ENCODE measurements at places on chromosomes 3 and 15.

- DNase-seq = peak; percentile 18
These were observed 882 bp downstream of the GXYLT2 start for GRCh38 chr3:72888546-72889309.

- DNase-seq = no peak
These were observed 323.9 kb downstream of the SV2B start for GRCh38 chr15:91424001-91424400.

- no peak for DNase-seq
These were observed 27.6 kb downstream of the VIPR1 start for GRCh38 chr3:42530073-42530472.

GRCh38 chr3:134690226-134690625, 39.4 kb upstream of the KY start:
- no peak for DNase-seq

- DNase-seq = no peak
These were observed 60.0 kb downstream of the AKAP13 start for GRCh38 chr15:85440451-85440850.

- no peak for DNase-seq
These were observed 632.2 kb downstream of the MAGI1 start for GRCh38 chr3:65406470-65406869.

DNA sequence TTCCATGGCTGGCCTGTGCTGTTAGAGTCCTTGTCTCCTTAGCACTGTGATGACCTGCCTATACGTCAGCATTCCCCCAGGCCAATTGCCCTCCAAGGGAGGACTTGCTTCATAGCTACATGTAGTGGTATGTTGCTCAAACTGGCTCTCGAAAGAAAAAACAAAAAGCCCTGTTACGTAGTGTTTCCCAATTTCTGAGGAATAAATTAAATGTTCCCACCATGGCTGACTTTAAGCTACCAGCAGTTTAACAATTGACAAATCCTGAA, 54.6 kb downstream of the WNT7A start:
- DNase-seq = no peak

- DNase-seq = no peak
These were observed 47.6 kb downstream of the RAP2B start for GRCh38 chr3:153209596-153209995.

DNA sequence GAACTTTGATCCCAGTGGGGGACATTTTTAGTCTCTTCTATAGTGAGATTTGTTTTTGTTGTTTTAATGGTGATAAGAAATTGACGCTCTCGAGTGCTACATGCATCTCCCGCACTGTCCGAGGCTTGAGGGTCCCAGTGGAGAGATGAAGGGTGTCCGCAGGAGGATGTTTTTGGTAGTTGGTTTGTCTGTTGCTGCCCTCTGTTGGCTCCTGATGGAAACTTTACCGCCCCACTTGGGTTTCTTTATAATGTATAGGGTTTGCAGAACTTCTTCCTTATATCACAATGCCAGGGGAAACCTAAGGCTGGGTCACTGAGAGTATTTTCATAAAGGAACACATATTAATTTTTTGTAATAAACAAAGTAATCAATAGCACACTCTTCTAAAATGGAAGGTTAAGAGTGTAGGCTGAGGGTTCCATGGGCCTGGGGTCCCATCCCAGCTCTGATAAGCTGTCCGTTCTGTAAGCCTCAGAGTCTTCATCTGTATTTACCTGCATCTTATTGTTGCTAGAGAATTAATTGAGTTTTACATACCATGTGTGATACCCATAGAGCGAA, 185.3 kb upstream of the FEZF2 start:
- DNase-seq = peak; percentile 40

- peak; percentile 53 for DNase-seq
These were observed 73.6 kb downstream of the EEFSEC start for GRCh38 chr3:128226795-128227395.

GRCh38 chr3:186209810-186210752, 101.2 kb upstream of the ETV5 start:
- DNase-seq = no peak

DNA sequence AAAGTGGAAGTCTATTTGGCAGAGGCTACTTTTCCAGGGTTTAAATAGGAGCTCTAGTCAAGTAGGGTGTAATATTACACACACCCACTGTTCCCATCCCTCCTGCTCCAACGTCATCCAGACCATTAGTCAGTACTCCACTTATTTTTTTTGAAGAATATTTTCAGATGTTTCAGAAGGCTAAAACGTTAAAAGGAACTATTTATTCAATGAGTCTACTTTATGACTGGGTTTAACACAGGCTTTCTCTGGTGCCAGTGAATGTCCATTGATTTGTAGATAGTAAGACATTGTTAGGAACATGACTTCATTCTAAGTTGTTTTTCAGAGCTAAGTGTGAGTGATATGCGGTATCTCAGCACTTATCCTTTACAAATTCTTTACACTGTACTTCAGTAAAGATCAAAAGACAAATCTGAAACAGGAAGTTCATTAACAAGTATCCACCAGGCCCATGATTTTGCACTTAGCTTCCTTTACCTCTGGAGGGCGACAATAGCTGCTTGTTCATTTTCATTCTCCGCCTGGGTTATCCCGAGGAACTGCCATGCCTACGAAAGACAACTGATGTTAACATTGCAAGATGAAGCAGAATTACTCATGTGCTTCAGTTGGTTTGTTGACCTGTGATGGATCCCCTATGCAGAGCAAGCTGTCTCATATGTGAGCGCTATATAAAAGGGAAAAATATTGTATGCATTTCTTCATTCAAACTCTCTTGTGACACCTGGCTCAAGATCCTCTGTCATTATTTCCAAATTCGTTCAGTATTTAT, 158.7 kb downstream of the USP13 start:
- peak; percentile 79 for DNase-seq

DNA sequence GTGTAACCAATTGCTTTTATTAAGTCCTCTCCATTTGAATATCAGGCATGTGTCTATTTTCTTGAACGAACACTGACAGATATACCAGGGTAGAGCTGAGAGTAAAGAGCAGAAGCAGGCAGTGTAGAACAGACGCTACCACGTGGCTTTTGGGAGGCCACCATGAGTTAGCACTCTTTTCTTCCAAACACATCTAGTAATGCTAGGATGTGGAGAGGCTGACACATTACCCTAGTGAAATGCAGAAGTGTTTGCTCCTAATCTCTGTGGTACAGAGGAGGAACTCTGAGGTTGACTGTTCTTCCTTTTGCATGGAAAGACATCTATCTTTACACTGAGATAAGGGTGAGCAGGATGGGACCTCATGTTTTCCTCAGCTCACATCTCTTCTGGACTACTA, 216.3 kb downstream of the SATB1 start:
- DNase-seq = no peak

DNA sequence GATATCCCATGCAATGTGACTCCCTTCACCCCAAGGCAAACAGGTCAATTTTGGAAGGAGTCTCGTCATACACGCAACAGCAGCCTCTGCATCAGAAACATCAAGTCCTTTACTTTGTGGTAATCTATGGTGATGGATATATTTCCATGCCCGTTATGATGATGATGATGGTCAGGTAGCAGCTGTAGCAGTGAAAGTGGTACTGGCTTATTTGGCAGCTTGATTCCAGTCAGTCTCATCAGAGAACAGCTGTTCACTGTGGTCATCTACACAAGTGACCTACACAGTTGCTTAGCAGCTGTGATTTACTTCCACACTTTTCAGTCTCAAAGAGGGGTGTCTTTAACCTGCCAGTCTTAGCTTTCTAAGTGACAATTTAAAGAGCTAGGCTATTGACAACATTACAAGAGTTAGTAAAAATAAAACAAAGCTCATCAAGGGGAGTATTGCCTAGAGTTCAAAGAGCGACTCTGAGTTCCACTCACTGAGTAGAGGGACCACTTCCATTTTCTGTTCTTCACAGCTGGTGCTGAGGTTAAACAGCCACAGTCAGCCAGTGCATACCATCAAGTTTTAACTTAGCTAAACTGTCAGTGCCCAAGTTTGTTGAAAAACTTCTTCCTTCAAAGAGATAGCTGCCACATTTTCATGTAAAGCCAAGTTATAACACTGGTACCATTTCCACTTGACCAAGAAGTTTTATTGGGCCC, 587.4 kb upstream of the KCNMB2 start:
- no peak for DNase-seq

GRCh38 chr3:10726787-10727186, 89.2 kb upstream of the SLC6A11 start:
- DNase-seq = no peak

- DNase-seq = no peak
These were observed 72.9 kb downstream of the RIOX2 start for GRCh38 chr3:97899331-97899730.

- DNase-seq = peak; percentile 72
These were observed 152.1 kb upstream of the TBC1D5 start for GRCh38 chr3:17894434-17895060.

- no peak for DNase-seq
These were observed 30.8 kb downstream of the MDFIC2 start for GRCh38 chr3:70281663-70282062.

- DNase-seq = no peak
These were observed 678.1 kb upstream of the CCDC54 start for GRCh38 chr3:106699122-106699521.

DNA sequence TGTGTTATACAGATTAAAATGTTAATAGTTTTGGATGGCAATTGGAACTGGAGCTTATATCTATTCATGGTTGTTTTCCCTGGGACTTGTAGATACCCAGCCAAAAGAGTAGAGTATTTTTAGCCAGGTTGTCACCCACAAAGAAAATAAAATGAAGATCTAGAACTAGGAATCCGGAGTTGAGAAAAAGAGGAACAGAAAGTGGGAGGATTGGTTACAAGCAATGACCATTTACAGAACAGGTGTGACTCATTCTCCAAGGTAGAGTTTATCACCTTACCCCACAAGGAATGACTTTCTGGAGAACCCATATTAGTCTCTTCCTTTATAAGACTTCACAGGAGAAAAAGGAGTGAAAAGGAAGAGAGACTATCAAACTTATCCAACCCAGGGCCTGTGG, 99.8 kb downstream of the TMEM108 start:
- no peak for DNase-seq

DNA sequence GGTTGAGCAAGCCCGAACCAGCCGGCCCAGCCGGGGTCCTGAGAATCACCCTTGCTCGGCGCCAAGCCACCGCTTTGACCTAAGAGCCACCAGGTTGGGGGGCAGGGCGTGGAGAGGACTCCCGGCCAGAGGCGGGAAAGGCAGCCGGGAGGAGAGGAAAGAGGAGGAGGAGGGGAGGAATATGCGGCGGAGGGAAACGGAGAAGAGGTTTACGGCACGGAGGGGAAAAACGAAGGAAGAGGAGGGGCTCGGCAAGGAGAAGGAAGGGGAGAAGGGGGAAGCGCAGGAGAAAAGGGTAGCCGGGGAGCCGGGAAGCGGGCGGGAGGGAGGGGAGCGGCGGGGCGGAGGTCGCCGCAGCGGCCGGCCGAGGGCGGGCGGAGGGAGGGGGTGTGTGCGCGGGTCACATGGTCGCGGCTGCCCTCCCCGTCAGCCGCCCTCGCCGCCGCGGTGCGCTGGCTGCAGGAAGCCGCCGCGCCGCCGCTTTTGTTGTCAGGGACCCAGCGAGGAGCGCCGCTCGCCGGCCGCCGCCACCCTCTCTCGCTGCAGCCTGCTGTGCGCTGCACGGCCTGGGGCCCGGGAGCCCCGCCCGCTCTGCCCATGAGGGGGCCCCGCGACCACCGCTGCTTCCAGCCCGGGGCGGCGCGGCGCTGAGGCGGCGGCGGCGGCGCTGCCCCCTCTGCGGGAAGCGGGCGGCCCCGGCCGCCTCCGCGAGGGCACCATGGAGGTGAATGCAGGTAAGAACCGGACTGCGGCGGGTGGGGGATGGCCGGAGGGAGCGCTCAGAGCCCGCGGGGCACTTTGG, at the start of gene NR1D2:
TSS of gene NR1D2 (plus strand) at position 426 of the 802 bp plus-strand sequence. CDS start at position 719, 293 bp downstream.
- DNase-seq = peak; percentile 93

- DNase-seq = no peak
These were observed 192.9 kb upstream of the SLITRK3 start for GRCh38 chr3:165389064-165389463.
